ENCODE measurements at places on chromosomes 13 and 19.
A peak's percentile ranks its signal among the peaks of the same experiment; 100 is the strongest.

GRCh38 chr13:25709088-25709487, 337.3 kb downstream of the ATP8A2 start:
- no peak for DNase-seq

- DNase-seq = no peak
Observed at GRCh38 chr13:97875218-97875617, 78.3 kb upstream of the IPO5 start.

- DNase-seq = no peak
Observed at GRCh38 chr13:112450118-112450903, 74.2 kb downstream of the SPACA7 start.

- DNase-seq = no peak
Observed at GRCh38 chr13:111938741-111939665, 127.9 kb upstream of the SOX1 start.

GRCh38 chr13:97276862-97277269, 54.7 kb downstream of the MBNL2 start:
- no peak for DNase-seq

GRCh38 chr13:97946951-97947588, 6.4 kb upstream of the IPO5 start:
- no peak for DNase-seq

- no peak for DNase-seq
Observed at GRCh38 chr13:73262862-73263627, 204.2 kb downstream of the KLF5 start.

DNA sequence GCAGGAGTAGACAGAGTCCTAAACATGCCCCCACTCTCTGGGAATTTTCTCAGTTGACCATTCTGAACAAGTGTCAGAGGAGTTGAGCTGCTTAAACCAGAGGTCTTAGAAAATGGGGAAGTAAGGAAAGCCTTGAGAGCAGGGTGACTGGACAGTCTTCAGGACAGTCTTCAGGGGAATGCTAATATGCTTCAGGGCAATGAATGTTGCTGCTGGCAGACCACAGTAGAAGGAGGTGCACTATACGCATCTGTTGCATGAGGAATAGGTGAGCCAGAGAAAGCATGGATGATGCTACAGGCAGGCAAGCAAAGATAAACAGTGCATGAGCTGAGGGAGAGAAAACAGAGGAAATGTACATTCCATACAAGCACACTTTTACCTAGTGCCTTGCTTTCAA, 196.6 kb upstream of the GPR12 start:
- no peak for DNase-seq

GRCh38 chr19:46115396-46116106, 8.9 kb downstream of the IGFL3 start:
- DNase-seq = peak; percentile 14

GRCh38 chr13:109332506-109333499, 453.6 kb downstream of the IRS2 start:
- no peak for DNase-seq

DNA sequence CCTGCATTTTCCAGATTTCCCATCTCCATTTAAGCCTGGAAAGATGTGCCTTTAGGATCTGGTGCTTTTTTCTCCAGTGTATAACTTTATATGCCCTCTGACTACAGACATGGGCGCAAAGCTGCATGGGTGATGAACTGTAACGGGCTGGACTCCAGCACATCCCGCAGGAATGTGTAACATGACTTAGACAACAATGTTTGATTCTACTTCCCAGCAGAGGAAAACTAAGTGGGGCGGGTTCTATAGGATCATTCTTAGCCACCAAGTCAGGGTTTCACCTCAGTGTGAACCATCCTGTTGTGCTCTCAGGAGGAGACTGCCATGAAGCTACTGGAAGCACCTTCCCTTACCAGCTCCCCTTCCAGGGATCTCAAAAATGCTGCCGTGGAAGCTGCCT, 93.2 kb upstream of the SERP2 start:
- no peak for DNase-seq

GRCh38 chr13:24253520-24254145, 55.7 kb upstream of the C1QTNF9 start:
- no peak for DNase-seq

- DNase-seq = no peak
Observed at GRCh38 chr19:31817971-31818797, 468.9 kb upstream of the TSHZ3 start.

DNA sequence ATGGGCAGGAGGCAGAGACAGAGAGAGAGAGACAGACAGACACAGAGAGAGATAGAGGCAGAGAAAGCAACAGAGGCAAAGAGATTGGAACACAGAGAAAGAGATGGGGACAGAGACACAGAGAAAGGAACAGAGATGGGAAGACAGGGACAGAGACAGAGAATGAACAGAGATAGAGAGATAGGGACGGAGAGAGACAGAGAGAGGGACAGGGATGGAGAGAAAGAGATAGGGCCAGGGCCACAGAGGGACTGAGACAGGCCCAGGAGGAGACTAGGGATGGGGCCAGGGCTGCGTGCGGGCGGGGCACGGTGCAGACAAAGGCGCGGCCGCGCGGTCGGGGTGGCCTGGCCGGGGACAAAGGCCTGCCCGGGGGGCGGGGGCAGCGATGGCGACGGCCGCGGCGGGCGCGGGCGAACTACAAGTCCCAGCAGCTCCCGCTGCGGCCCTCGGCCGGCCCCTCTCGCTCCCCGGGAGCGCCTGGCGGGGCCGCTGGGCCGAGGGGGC, at the start of gene ZNF358:
Gene ZNF358, plus strand, starts transcription at position 459 of the 507 bp plus-strand sequence. CDS start 3,140 bp downstream, outside the sequence.
- no peak for DNase-seq

GRCh38 chr13:75825161-75825560, 189.0 kb downstream of the LMO7 start:
- DNase-seq = no peak

DNA sequence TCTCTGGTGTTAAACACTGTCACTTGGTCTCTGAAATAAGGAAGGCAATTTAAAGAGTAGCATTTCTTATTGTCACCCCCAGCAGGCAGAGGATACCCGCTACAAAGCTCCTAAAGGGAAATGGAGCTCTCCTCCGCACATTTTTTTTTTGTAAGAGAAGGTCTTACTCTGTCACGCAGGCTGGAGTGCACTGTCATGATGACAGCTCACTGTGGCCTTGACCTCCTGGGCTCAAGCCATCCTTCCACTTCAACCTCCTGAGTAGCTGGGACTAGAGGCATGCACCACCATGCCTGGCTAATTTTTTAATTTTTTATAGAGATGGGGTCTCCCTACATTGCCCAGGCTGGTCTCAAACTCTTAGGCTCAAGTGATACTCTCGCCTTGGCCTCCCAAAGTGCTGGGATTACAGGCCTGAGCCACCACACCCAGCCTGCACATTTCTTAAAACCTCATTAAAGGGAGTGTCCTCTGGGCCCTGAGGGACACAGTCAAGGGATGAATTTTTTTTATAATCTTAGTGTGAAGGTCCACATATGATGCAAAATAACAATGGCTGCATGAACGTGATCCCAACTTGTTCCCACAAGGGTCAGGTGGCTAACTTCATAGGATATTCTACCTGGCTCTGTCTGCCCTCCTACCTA, 32.1 kb downstream of the SLC25A30 start:
- no peak for DNase-seq

- DNase-seq = no peak
Observed at GRCh38 chr13:32889986-32890565, 126.1 kb upstream of the KL start.

DNA sequence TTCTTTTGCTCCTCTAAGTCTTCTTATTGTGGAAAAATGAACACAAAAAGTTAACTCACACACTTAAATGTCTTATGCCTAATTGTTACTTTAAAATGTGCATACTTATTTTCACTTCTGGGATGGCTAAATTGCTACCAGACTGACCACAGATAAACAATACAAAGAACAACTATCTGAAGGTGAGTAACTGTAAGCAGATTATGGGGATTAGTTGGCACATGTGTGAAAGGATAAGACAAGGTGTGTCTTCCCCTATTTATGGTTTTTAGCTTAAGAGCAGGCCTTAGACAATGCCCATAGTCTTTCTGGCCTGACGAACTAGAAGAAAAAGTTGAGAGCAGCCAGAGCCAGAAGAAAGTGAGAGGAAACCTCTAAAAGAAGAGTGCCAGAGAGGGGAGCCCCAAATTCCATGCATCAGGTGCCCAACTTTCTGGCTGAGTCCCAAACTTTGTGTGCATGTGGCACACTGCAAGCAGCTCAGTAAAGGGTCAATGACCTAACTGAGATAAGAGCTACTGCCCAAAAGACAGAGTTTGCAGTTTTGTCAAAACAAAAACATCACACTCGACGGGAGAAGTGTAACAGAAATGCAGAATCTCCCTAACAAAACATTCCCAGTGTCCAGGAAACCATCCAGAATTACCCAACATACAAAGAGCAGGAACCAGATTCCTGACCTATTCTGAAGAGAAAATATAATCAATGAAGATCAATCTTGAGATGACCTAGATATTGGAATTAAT, 375.4 kb downstream of the KCNRG start:
- no peak for DNase-seq

DNA sequence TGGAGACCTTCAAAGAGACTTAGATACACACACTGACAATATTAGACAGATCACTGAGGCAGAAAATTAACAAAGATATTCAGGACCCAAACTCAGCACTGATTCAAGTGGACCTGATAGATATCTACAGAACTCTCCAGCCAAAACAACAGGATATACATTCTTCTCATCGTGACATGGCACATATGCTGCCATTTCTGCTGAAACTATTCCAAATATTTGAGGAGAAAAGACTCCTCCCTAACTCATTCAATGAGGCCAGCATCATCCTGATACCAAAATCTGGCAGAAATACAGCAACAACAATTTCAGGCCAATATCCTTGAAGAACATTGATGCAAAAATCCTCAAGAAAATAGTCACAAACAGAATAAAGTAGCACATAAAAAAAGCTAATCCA, 53.3 kb downstream of the TRPC4 start:
- no peak for DNase-seq

DNA sequence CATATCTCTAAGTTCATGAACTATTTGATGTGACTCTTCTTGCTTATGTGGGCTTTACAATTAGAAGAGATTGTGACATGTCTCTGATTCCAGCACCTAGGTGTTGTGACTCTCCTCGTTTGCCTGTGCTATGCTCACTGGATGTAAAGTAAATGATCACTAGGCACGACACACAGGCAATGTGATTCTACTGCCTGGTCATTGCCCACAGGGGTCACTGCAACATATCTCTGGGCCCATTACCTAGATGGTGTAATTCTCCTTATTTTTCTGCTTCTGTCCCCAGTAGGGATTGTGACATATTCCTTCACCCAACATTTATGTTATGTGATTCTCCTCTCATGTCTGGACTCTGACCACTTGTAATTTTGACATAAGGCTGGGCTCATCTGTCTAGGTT, 65.8 kb upstream of the ZNF91 start:
- no peak for DNase-seq

DNA sequence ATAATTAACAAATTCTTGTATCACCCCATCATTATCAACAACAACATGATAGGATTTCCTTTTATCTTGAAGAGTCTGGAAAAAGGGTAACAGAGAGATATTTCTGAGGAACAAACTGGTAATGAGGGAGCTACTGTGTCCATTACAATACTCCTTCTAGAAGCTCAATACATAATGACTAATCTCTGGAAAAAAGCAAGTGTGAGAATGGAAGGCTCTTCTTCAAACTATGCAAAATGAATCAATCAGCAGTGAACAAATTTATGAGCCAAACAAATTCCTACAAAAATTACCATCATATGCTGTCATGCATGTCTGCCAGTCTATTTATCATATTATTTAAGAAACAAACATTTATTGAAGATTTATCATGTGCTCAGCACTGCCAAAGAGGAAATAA, 30.0 kb upstream of the USPL1 start:
- no peak for DNase-seq

- DNase-seq = no peak
Observed at GRCh38 chr19:24074720-24075454, 12.1 kb upstream of the ZNF254 start.

DNA sequence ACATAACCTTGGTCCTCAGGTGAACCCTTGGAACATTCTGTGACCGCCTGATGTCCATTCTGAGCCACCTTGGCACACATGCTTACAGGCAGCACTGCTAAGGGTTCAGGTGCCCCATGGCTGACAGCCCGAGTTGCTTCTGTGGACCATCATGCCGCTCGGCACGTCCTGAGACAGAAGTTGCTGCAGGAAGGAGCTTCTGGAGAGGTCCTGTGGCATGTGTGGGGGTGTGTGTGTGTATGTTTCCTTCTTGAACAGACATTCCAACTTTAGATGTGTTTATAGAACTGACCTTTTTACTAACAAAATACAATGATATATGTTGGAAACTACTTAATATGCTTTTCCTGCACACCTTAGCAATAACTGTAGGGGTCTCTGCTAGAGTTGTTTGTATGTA, 4.8 kb upstream of the C1QTNF9 start:
- no peak for DNase-seq

DNA sequence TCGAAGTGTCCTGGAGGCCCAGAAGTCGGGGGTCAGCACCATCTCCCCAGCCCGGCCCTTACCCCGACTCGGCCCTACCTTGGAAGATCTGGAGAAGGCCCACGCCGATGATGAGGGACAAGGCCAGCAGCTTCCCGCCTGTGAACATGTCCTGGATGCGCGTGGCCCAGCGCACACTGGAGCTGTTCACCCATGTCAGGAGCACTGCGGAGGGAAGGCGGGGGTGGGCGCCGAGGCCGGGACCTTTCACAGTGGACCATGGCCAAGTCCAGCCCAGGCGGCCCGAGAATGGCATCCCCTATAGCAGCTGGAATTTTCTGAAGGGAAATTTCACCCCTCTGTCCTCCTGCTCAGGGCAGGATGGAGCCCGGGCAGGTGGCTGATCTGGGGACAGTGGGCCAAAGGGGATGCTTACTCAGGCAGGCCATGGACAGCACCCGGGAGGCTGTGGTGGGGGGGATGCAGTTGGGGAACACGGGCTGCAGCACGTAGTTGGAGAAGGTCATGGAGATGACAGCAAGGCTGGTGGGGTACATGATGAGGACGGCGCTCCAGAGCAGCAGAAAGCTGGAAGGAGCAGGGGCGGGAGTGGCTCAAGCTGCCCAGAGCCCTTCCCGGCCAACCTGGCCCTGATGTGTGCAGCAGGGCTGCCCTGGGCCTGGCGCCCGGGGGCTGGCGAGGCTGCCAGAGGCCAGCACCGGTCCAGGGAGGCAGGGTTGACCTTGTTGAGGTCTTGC, 13.0 kb downstream of the SLC7A10 start:
- DNase-seq = no peak

Data from stimulated activated CD4-positive, alpha-beta T cell treated with anti-CD3 and anti-CD28 coated beads, Interleukin-1b, Interleukin-23, amount 100 ng/mL, for 4 hours (primary cell).